ENCODE measurements at places on chromosomes 1 and 21. TPM values are rescaled to one million over a fixed set of nuclear protein-coding genes. Genes with fewer than 3 reads are reported as not detected.

The ANKRD34A gene
- 0.24 TPM for total RNA-seq

The ADCY10 gene
- not detected for total RNA-seq

The HYI gene
- 14.2 TPM for total RNA-seq

The PALMD gene
- 0.19 TPM for total RNA-seq

The COL6A1 gene
- 24.0 TPM for total RNA-seq

The ACTL8 gene
- total RNA-seq, result 1.7 TPM

The CLCA1 gene
- not detected for total RNA-seq

The KCNE2 gene
- not detected for total RNA-seq

The FAM78B gene
- total RNA-seq, result 0.17 TPM

The RAB42 gene
- 3.1 TPM for total RNA-seq

The TAS1R3 gene
- 0.15 TPM for total RNA-seq

The SLC25A34 gene
- 0.10 TPM for total RNA-seq

Data from A549 treated with dexamethasone at 1 μM for 4 hours (cell line).